ENCODE measurements at places on chromosomes 1 and 21.

DNA sequence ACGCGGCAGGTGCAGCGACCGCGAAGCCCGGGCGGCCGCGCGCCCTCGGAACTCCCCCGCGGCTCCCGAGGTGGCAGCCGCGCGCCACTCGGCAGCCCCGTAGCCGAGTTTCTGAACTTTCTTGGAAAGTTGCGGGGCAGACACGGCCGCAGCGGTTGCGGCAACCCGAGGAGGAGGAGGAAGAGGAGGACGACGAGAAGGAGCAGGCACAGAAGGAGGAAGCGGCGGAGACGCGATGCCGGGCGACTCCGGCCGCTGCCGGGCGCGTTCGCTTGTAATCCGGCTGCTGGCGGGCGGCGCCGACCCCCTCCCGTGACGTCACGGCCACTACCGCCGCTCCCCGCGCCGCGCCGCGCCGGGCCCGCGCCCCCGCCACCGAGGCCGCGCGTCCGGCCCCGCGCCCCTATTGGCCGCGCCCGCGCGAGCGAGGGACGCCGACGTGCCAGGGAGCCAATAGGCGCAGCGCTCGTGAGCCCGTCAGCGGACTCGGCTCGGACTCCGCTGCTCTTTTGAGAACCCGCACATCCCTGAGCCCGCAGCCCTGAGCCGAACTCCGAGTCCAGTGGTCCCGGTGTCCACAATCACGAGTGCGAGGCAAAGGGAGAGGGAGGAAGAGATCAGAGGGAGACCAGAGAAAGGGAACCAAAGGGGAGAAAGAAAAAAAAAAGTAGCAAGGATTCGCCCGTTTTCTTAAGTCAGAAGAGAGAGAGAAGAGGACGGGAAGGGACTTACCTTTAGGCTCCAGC, 736 bp upstream of the BARHL2 start:
- peak; percentile 34 for DNase-seq

- DNase-seq = no peak
Measured at GRCh38 chr1:110576441-110576840, 29.7 kb downstream of the KCNA2 start.

- DNase-seq = peak; percentile 49
Measured at GRCh38 chr21:39373634-39374033, 24.7 kb upstream of the HMGN1 start.

DNA sequence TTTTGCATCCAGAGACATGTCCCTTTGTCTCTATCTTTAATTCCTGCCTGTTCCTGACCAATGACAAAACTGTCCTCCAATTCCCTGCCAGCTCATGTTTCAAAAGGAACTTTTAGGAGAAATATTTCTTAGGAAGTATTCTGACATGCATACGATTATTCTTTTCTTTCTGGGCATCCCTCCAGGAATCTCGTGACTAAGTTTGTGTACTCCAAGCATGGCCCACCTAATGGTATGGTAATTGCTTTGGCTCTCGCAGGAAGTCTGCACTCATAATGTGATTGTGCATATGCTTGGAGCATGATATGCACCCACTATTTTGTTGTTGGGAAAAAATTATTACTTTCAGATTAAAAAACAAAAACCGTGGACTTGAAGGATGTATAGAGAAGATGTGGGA, 256.4 kb downstream of the PRDM2 start:
- peak; percentile 94 for DNase-seq

DNA sequence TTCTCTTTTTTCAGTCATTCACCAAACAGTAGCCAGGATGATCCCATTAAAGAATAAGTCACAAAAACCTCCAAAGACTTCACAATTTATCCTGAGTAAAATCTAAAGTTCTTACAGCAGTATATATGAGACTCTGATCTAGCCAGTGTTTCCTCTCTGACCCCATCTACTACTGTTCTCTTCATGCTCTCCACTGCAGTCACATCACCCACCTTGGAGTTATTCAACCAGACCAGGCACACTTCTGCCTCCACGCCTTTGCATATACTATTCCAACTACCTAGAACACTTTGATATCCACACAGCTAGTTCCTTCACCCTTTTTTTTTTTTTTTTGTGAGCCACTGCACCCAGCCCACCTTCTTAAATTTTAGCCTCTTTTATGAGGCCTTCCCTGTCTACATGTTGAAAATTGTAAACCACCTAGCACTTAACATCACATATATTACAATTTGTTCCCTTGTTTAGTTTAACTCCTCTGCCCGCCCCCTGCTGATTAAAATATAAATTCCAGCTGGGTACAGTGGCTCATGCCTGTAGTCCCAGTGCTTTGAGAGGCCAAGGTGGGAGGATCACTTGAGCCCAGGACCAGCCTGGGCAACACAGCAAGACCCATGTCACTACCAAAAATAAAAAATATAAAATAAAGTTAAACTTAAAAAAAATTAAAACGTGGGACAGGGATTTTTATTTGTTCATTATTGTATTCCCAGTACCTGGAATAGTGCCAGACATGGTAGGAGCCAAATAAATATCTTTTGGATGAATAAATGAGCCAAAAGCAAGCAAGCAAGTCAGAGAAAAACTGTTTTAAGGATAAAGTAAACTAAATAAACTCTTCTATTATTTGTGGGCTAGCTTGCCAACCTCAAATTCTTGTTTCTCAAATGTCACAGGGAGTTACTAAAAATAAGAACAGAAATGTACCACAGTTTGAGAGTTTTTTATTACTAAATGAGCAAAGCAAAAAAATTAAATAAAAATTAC, 35.2 kb upstream of the MUTYH start:
- no peak for DNase-seq

DNA sequence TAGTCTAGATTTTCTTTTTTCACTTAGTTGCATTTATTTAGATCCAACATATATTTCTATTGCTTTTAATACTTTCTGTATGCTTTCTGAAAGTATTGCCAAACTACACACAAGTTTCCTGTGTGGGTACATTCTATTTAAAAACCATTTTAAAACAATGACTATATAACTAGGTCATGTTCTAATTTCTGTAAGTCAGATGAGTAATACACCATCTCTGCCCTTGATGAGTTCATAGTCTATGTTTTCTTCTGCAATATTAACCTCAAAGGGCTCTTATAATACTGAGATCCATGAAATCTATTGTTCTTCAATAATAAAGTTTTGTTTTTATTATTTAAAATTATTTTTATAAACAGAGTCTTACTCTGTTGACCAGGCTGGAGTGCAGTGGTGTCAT, 68.3 kb downstream of the RNASEL start:
- DNase-seq = peak; percentile 72

DNA sequence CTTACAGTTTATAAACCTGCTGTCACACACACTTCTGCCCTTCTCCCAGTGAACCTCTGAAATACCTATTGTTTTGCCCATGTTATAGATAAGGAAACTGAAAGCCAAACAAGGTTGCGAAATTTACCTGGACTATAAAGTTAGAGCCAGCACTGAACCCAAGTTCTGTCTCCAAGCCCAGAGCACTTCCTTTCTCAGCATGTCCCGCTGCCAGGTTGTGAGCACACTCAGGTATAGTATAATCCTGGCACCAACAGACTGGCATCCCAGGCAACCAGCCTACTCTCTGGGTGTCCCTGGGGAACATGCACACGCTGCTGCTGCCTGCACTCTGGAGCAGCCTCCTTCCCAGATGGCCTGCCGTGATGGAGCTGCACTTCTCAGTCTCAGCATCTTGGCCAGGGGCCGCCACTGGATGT, 45.1 kb downstream of the PGBD5 start:
- no peak for DNase-seq

- peak; percentile 78 for DNase-seq
Measured at GRCh38 chr1:53122201-53122885, 20.1 kb downstream of the SLC1A7 start.

- DNase-seq = peak; percentile 75
Measured at GRCh38 chr1:225919906-225920305, 4.1 kb downstream of the PYCR2 start.

Measured in fibroblast of mammary gland (primary cell).